SK-N-SH (cell line): ENCODE measurements at places on chromosomes 4 and X.

DNA sequence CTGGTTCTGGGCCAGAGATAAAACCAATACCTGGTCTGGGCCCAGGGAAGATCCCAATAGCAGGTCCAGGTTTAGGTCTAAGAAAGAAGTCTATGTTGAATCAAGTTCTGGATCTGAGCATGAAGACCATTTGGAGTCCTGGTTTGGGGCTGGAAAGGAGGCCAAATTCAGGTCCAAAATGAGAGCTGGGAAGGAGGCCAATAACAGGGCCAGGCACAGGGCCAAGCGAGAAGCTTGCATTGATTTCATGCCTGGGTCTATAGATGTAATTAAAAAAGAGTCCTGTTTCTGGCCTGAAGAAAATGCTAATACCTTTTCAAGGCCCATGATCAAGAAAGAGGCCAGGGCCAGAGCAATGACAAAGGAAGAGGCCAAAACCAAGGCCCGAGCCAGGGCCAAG is 3.4 kb downstream of the GPRASP1 start:
- DNase-seq, result no peak
- H3K27ac ChIP-seq, result no peak overlapping the region
- no peaks in the 10 kb centered on the region for H3K36me3 ChIP-seq
- H3K4me3 ChIP-seq, result no peak overlapping the region
- H3K4me1 ChIP-seq, result no peaks in the 10 kb centered on the region

- H3K4me3 ChIP-seq, result no peak overlapping the region
- H3K4me1 ChIP-seq, result no peaks in the 10 kb centered on the region
- H3K27me3 ChIP-seq, result no peaks in the 10 kb centered on the region
- no peaks in the 10 kb centered on the region for H3K36me3 ChIP-seq
These were observed 74.2 kb downstream of the ALPK1 start for GRCh38 chr4:112371361-112371760.

- H3K4me3 ChIP-seq, result no peak overlapping the region
- peaks cover 11% of the 10 kb centered on the region; the same call in 1 of the 2 replicates for H3K27me3 ChIP-seq
- H3K4me1 ChIP-seq, result no peaks in the 10 kb centered on the region
- no peak for DNase-seq
- H3K27ac ChIP-seq, result no peak overlapping the region
- no peaks in the 10 kb centered on the region for H3K36me3 ChIP-seq
These were observed 37.2 kb upstream of the USP9X start for GRCh38 chrX:41047878-41048534.

DNA sequence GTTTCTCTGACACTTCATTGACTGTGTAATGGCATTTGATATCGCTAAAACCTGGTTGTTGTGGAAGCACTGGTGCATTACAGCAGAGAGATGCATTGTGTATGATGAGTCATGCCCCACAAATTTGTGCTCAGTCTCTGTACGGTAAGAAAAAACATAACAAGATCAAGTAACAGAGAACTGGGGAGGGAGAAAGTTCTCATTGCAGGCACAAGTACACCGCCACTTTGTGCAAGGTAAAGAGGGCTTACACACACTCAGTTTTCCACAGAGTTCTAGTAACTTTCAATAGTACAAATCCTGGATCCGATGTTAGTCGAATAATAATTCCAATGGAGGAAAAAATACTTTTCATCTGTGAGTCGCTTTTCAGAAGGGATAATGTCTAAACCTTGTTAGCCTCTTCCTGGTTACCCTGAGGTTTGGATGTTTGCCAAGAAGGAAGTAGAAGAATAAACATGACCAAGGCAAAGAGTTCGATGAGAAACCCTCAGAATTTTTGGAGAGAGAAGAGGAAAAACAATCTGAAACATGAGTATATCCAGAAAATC is 512.5 kb upstream of the SLIT2 start:
- DNase-seq, result no peak
- H3K27ac ChIP-seq, result peak overlapping the region; percentile 85
- H3K4me1 ChIP-seq, result no peaks in the 10 kb centered on the region; the same call in 1 of the 2 replicates
- no peaks in the 10 kb centered on the region for H3K27me3 ChIP-seq
- peak overlapping the region; percentile 24; the same call in 1 of the 2 replicates for H3K4me3 ChIP-seq

- H3K27ac ChIP-seq, result no peak overlapping the region
- H3K27me3 ChIP-seq, result peaks cover 6% of the 10 kb centered on the region; the same call in 1 of the 2 replicates
- no peaks in the 10 kb centered on the region for H3K4me1 ChIP-seq
These were observed 59.3 kb downstream of the PHKA2 start for GRCh38 chrX:18924507-18925088.

- H3K36me3 ChIP-seq, result no peaks in the 10 kb centered on the region
- peak overlapping the region; percentile 71 for H3K27ac ChIP-seq
- no peak overlapping the region for H3K4me3 ChIP-seq
- no peak for DNase-seq
These were observed 449.3 kb downstream of the IL15 start for GRCh38 chr4:142085513-142086292.

DNA sequence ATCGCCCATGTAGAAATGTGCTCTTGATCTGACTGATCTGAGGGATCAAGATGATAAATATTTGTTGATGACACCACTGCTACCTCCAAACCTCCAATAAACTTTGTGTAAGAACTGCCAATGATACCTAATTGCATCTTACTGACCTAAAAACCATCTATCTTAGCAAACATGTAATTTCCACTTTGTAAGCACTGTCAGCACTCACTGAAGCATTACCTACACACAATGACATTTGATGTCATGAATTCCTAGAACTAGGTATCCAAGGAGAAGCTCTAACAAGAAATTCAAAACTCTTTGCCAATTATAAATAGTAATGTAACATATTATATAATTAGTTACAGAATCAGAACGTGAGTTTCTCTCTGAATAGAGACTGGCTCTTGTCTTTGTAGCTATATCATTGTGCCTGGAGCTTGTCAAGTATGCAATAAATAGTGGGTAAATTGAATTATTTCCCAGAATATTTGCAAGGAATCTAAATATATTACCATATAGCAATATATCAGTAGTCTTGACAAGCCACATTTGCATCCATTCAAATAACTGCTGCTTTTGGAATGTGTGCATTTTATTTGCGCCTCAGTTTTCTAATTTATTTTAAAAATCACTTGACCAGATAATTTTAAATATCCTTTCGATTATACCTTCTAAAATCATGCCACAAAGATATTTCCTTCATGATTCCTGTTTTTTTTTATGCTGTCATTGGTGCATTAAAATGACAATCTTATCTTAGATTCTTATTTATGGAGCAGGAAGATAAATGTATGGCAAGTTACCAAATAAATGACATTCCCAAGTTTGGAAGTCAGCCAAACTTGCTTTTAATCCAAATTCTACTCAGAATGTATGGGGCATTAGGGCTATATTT is 232.3 kb upstream of the NEIL3 start:
- H3K4me3 ChIP-seq, result no peak overlapping the region
- no peaks in the 10 kb centered on the region for H3K36me3 ChIP-seq
- DNase-seq, result peak; percentile 31
- H3K27ac ChIP-seq, result peak overlapping the region; percentile 85
- H3K27me3 ChIP-seq, result no peaks in the 10 kb centered on the region

- no peak overlapping the region for H3K27ac ChIP-seq
- H3K4me3 ChIP-seq, result peak overlapping the region; percentile 38; the same call in 1 of the 2 replicates
- peak; percentile 78 for DNase-seq
- no peaks in the 10 kb centered on the region for H3K4me1 ChIP-seq
- no peaks in the 10 kb centered on the region for H3K36me3 ChIP-seq
These were observed 3.1 kb upstream of the GRPEL1 start for GRCh38 chr4:7070729-7071511.

GRCh38 chr4:140103676-140104075 is 50.3 kb downstream of the MAML3 start:
- DNase-seq, result no peak
- no peaks in the 10 kb centered on the region for H3K36me3 ChIP-seq
- peaks cover 29% of the 10 kb centered on the region for H3K4me1 ChIP-seq
- H3K27me3 ChIP-seq, result no peaks in the 10 kb centered on the region

- H3K4me1 ChIP-seq, result no peaks in the 10 kb centered on the region
- H3K27me3 ChIP-seq, result no peaks in the 10 kb centered on the region
- no peaks in the 10 kb centered on the region for H3K36me3 ChIP-seq
- H3K4me3 ChIP-seq, result no peak overlapping the region
- DNase-seq, result no peak
These were observed 60.2 kb downstream of the KCNIP4 start for GRCh38 chr4:21888195-21888976.

DNA sequence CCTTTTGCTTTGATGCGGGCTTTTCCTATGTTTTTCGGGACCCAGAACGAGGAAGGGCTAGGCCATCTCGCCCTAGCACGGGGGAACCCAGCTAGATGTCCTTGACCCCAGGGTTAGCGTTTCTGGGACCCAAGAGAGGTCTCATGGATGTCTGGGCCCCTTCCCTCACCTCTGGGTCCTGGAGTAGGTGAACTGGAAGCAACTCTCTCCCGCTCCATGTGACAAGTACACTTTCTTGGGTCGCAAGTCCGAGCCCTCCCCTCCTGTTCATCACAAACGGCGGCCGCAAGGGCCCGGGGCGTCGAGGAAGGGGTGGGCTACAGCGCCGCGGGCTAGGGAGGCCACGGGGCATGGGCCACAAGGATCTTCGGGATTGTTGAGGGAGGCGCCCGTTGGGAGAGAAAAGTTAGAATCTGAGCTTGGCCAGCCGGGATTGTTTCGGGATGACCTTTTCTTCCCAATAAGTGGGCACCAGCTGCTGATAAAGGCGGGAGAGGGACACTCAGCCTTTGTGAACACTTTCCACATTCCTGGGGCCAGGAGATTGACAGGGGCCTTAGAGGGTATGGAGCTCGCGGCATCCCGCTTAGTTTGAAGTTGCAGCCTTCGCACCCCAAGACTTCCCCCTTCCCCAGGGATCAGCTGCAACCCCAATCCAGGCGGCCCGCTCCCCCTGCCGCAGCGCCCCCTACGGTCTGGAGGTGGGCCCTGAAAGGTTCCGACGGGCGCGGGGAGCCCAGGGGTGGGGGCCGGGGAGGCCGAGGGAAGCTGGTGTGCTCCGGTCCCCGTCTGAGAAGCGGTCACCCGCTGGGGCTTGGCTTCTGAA is 136.9 kb upstream of the ZIC3 start:
- no peak overlapping the region for H3K27ac ChIP-seq
- no peak for DNase-seq
- no peaks in the 10 kb centered on the region for H3K4me1 ChIP-seq

DNA sequence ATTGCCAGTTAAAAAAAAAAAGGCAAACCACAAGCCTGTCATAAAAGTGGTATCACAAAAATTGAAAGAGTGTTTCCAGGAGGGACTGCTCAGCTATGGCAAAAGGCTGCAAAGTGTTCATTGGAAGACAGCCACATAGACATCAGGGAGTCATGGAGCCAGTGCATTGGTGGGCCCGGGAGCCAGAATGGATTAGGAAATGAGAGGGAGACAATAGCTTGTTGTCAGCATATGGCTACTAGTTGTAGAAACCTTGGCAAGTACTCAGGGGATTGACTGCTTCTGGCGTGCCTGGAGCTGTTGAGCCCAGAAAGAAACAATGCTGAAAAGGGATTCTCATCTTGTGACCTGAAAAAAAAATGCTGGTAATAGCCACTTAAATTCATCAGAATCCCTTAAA is 5.0 kb downstream of the GAR1 start:
- peaks cover 8% of the 10 kb centered on the region for H3K4me1 ChIP-seq
- H3K36me3 ChIP-seq, result peaks cover 75% of the 10 kb centered on the region
- no peak overlapping the region for H3K4me3 ChIP-seq
- no peaks in the 10 kb centered on the region for H3K27me3 ChIP-seq
- DNase-seq, result no peak
- no peak overlapping the region for H3K27ac ChIP-seq

- H3K36me3 ChIP-seq, result no peaks in the 10 kb centered on the region
- H3K27me3 ChIP-seq, result no peaks in the 10 kb centered on the region
- H3K27ac ChIP-seq, result no peak overlapping the region
- no peak overlapping the region for H3K4me3 ChIP-seq
- no peaks in the 10 kb centered on the region for H3K4me1 ChIP-seq
These were observed 672.1 kb upstream of the SLIT2 start for GRCh38 chr4:19579608-19580007.

- H3K36me3 ChIP-seq, result no peaks in the 10 kb centered on the region
- no peaks in the 10 kb centered on the region for H3K4me1 ChIP-seq
- H3K27me3 ChIP-seq, result no peaks in the 10 kb centered on the region
- DNase-seq, result no peak
- no peak overlapping the region for H3K4me3 ChIP-seq
These were observed 133.8 kb upstream of the TACR3 start for GRCh38 chr4:103853627-103854026.

DNA sequence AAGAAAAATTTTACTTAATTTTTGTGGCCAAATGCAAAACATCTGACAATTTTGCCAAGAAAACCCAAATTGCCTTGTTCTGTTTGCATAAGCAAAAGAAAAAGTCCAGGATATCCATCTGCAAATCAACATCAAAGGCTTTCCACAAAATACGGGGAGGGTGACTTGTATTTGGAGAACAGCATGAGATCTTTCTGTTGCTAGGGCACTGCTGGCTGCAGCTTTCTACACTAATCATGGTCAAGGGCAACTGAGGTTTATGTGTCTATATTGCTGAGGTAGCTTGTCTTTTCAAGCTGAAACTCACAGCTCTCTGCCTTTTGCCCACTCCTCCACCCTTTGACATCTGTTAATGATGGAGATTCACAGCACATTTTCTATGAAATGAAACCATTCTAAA is 389.1 kb downstream of the NKX6-1 start:
- DNase-seq, result no peak
- no peak overlapping the region for H3K27ac ChIP-seq
- H3K4me3 ChIP-seq, result no peak overlapping the region
- no peaks in the 10 kb centered on the region for H3K36me3 ChIP-seq
- H3K27me3 ChIP-seq, result no peaks in the 10 kb centered on the region
- no peaks in the 10 kb centered on the region for H3K4me1 ChIP-seq

DNA sequence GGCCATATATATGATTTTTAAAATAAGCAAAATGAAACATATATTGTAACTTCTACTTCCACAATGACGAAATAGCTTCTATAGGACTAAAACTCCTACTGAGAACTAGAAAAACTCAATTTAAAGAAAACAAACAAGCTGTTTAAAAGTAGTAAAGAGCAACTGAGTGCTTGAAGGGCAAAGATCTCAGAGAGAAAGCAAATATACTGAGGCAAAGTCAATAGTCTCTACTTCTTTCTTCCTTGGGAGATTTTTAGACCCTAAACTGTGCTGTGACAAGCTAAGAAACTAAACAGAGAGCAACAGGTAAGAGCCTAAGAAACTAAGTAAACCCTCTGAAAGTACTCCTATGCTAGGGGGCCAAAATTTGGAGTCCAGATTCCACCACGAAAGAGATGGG is 8.6 kb downstream of the RCHY1 start:
- H3K4me3 ChIP-seq, result no peak overlapping the region
- H3K27me3 ChIP-seq, result no peaks in the 10 kb centered on the region
- H3K36me3 ChIP-seq, result peaks cover 53% of the 10 kb centered on the region

GRCh38 chr4:123216946-123217345 is 179.6 kb upstream of the SPRY1 start:
- DNase-seq, result no peak
- no peak overlapping the region for H3K27ac ChIP-seq
- peaks cover 10% of the 10 kb centered on the region; the same call in 1 of the 2 replicates for H3K4me1 ChIP-seq
- H3K36me3 ChIP-seq, result no peaks in the 10 kb centered on the region
- no peak overlapping the region for H3K4me3 ChIP-seq

GRCh38 chrX:153649178-153649914 is 2.3 kb downstream of the DUSP9 start:
- peaks cover 37% of the 10 kb centered on the region for H3K27me3 ChIP-seq
- no peak overlapping the region for H3K27ac ChIP-seq
- peak; percentile 84 for DNase-seq
- H3K4me3 ChIP-seq, result no peak overlapping the region

- H3K27ac ChIP-seq, result no peak overlapping the region
- peaks cover 59% of the 10 kb centered on the region for H3K36me3 ChIP-seq
- no peaks in the 10 kb centered on the region for H3K27me3 ChIP-seq
- H3K4me3 ChIP-seq, result no peak overlapping the region
- no peak for DNase-seq
- H3K4me1 ChIP-seq, result no peaks in the 10 kb centered on the region; the same call in 1 of the 2 replicates
These were observed 31.8 kb downstream of the CHIC2 start for GRCh38 chr4:54032558-54033135.
